Activated CD8-positive, alpha-beta memory T cell treated with anti-CD3 and anti-CD28 coated beads for 1 hour (primary cell): ENCODE measurements at places on chromosomes 2 and 18.

DNA sequence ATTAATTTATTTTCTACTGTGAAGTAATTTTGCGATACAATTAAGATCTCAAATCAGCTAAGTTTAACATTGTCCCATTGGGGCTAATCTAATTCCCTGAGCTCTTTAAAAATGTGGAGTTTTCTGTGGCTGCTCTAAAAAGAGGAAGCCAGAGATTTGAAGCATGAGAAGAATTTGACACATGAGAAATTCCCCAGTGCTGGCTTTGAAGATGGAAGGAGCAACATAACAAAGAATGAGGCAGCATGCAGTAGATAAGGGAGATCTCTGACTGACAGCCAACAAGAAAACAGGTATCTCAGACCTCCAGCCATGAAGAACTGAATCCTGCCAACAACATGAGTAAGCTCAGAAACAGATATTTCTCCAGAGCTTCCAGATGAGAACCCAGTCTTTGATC, 308.4 kb downstream of the ZNF804A start:
- DNase-seq, result no peak

DNA sequence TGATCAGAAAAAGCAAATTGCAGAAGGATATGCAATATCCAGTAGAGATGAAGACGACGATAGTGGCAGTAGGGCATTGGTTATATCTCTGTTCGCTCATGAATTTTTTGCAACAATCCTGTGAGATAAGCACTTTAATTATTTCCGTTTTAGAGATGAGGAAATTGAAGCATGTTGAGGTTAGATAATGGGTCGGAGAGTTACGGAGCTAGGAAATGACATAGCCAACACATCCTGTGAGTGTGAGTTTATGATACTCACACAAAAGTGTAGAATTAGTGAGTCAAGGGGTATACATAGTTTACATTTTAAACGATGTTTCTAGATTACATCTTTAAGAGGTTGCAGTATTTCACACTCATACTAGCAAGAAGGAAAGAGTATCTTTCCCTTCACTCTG, 123.1 kb upstream of the ARL4C start:
- no peak for DNase-seq

DNA sequence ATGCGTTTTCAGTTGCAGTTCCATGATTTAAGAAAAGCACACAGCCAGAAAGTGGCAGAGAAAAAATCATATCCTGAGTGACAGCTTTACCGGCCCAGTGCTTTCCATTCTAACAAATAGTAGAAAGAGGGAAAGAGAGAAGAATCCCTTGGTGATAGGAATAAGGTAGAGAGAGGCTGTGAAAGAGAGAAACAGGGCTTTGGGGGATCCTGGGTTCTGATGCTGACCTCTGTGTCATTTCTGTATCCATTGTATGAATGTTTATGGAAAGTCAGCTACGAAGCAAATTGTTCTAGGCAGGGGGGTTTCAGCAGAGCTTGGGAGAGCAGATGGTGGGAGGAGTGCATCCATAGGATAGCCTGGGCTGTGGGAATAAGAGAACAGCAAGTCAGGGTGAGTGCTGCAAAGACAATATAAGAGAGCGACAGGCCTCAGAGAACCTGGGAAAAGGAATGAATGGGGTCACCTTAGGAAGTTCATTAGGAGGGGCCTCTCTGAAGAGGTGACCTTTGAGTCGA, 203.4 kb upstream of the TNP1 start:
- no peak for DNase-seq

DNA sequence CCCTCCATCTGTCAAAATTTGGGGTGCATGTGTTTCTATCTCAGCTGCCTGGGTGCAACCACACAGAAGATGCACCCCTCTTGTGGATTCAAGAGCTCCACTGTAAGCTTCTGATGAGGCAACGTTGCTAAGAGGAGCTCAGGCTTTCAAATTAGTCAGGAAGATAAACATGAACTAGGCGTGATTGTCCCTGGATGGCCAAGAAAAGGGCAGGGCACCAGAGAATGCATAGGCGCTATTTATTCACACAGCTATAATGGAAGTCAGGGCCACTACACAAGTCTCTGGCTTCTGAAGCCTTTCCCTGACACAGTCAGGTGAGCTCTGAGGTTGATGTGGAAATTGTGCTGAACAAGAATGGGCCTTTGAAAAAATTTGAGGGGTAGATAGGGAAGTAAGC, 1466.0 kb upstream of the CELF4 start:
- DNase-seq, result no peak

DNA sequence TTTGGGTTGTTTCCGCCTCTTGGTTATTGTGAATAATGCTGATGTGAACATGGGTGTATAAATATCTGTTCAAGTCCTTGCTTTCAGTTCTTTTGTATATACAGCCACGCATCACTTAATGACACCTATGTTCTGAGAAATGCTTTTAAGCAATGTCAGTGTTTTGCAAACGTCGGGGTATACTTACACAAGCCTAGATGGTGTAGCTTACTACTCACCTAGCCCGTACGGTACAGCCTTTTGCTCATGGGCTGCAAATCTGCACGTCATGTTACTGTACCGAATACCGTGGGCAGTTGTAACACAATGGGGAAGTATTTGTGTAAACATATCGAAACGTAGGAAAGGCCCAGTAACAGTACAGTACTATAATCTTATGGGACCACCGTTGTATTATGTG, 12.4 kb downstream of the RALB start:
- DNase-seq, result no peak

- DNase-seq, result no peak
These were observed 796 bp downstream of the MYO1B start for GRCh38 chr2:191245869-191246531.

DNA sequence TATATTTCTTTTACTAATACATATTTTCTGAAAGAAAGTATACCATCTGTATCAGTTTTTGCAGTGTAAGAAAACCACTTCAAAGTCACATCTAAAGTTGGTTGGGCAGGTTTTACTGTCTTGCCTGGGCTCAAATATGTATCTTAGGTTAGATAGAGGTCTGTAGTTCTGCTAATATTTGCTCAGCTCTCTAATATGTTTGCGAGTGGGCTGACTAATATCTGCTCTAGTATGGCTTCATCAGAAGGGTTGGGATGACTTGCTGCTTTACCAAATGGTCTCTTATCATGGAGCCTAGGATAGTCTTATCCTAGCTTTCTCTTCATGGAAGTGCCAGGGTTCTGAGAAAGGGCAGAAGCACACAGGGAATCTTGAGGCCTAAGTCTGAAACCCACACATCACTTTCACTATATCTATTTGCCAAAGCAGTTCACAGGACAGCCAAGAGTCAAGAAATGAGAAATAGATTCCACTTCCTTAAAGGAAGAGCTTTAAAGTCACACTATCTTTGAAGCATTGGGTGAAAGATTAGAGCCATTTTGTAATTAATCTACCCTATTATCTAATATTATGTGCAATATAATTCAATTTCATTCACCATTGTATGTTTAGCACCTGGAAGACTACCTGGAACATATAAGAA, 610.0 kb downstream of the KCNJ3 start:
- DNase-seq, result no peak

DNA sequence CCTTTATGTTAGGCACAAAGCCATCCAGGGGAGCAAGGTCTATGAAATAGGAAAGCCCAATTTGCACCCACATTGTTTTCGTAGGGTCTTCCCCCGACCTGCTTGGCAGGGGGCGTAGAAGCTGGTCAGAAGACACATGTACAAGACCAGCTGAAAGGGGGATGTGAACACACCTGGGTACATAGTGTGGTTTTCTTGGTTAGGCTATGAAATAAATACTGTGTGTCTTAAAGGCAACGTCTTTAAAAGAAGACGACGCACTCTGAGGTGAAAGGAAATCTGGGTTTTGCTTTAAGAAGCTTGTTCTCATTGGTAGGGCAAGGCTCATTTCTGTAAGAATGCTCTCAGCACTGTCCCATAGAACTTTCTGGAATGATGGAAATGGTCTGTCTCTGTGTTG, 60.0 kb upstream of the KLF7 start:
- no peak for DNase-seq

- peak; percentile 3 for DNase-seq
These were observed 175.8 kb downstream of the LOXHD1 start for GRCh38 chr18:46481048-46481846.

DNA sequence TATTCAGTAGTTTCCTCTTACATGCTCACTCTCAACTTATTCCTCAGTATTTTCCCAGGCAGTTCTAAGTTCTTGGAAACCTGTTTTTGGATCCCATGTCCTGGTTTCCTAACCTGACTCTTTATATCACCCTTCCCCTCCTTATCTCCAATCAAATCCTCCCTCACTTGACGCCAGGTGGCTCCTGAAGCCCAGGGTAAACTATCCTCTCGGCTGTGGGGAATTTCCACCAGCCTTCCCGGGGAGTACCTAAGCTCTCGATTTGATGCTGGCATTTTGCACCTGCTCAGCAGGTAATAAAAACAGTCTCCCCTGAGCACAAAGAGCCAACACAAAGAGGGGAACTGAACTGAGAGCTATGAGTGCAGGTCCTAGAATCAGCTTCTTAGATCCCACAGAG, 538.0 kb downstream of the SLC4A3 start:
- DNase-seq, result no peak

- no peak for DNase-seq
These were observed 200.6 kb upstream of the RASGRP3 start for GRCh38 chr2:33275689-33276444.

DNA sequence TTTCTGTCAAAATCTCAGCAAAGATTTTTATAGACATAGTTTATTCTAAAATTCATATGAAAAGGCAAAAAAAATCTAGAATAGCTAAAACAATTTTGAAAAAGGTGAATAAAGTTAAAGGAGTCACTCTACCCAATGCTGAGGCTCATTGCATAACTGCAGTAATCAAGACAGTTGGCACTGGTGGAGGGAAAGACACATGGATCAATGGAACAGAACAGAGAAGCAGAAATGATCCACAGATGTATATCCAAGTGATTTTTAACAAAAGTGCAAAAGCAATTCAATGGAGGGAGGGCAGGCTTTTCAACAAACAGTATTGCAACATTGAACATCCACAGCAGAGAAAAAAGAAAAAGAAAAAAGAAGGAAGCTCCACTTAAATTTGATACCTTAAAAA, 162.8 kb downstream of the RBM43 start:
- DNase-seq, result no peak

DNA sequence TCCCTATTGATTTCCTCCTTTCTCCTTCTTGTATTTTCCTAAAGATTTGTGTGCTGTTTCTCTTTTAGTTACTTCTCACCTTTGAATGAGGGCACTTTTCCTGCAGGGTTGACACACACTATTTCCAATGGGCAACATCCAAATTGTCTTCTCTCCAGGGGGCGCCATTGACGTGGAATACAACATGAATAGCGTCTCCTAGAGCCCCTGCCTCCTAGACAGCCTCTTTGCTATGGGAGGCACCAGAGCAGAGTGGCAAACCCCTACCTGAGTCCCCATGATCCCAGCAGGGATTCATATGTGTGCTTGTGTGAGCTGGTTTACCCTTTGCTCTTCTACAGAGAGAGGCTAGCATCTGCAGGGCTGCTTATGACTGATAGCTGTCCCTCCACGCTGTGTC, 61.3 kb upstream of the ITSN2 start:
- DNase-seq, result peak; percentile 21

DNA sequence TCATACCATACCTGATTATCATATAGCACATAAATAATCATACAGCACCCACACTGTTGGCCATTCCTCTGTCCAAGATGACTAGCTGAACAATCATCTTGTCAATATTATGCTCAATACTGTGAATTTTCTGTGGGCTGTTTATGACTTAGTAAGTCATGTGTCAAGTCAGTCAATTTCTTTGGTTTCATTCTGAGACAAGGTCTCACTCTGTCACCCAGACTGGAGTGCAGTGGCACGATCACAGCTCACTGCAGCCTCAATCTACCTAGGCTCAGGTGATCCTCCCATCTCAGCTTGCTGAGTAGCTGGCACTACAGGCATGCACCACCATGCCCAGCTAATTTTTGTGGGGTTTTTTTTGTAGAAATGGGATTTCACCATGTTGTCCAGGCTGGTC, 5.7 kb downstream of the MCM6 start:
- no peak for DNase-seq

DNA sequence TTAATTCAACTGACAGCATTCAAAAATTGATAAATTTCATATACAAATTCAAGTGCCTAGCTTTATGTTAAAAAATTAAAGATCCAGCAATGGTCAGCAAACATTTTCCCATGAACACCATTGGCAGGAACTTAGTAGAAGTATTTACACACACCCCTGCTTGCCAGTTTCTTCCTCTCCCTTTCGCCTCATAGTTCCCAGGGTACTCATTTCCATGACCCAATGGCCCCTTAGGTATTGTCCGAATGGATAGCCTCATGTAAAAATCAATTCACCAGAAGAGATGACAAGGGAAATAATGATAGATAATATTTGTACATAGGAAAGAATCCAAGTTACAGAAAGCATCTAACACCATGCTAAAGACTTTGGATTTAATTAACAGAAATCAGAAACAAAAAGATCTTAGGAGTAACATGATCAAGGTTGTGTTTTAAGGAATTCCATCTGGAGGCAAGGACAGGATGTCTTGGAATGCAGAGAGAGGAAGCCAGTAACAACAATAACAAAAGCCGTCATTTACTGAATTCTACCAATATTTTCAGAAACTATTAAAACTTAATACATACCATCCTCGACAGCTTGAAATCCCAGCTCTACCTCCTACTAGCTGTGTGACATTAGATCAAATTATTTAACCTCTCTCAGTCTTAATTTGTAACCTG, 423.0 kb downstream of the IRS1 start:
- no peak for DNase-seq

- DNase-seq, result no peak
These were observed 136.1 kb downstream of the DNAH6 start for GRCh38 chr2:84652431-84652830.

DNA sequence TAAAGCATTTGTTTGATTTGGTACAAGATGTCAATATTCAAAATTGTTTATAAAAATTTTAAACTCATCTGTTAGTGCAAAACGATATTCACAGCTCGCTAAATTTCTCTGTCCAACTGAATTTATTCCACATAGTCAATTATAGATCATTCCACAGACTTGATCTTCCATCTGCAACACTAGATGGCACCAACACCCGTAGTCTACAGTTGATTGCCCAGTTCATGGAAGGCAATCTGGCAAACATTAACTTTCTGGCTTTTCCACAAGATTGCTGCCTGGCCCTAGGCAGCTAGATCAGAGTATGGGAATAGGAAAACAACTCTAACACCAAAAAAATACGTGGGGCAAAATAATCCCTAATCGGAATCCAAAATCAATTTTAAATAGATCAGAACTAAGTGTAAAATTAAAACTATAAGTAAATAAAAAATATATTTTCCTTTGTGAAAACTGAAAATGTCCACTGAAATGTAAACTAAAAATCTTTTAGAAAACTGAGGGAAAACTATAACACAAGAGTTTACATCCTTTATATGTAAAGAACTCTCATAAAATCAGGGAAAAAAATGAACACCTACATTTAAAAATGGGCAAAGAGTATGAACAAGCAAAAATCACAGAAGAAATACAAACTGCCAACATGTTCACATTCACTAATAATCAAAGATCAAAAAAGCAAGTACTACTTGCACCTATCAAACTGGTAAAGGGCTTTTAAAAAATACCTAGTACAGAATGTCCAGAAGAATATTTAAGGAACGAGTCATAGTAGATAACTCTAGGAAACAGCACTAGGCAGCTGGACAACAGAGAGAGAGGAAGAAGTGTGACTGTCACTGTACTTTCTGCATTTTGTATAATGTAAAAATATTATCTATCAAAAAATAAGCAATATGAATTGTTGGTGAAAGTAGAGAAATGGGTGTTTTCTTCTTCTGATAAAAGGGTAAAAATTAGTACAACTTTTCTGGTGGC, 35.0 kb downstream of the RTN4 start:
- no peak for DNase-seq

GRCh38 chr2:69937968-69938367, 23.1 kb downstream of the MXD1 start:
- DNase-seq, result no peak

- no peak for DNase-seq
These were observed at the start of gene MOCOS for GRCh38 chr18:36187193-36187825. MOCOS (plus strand) TSS chr18:36187497; CDS start chr18:36187540, 43 bp downstream.

GRCh38 chr2:137493261-137493660, 471.0 kb upstream of the HNMT start:
- DNase-seq, result no peak
